ENCODE measurements at places on chromosomes 7 and 10.

- no peak for DNase-seq
Observed at GRCh38 chr10:100622946-100623345, 87.2 kb downstream of the HIF1AN start.

GRCh38 chr10:124006526-124006925, 86.9 kb downstream of the CHST15 start:
- DNase-seq = no peak

DNA sequence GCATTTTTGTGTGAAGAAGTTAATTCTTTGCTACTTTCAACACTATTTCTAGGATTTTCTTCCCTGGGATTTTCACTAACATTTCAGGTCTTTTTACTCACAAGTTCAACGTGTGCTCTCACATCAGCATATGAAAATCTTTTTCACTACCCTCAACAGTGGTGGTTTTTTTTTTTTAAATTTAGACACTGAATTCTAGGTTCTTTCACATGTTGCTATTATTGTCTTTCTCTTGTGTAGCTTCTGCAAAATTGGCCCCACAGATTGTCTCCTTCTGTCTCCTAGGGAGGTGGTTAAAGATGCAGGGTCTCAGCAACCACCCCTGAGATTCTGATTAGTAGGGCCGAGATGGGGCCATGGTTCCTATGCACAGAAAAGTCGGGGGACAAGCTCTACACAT, 165.0 kb upstream of the GPR26 start:
- no peak for DNase-seq

- no peak for DNase-seq
Observed at GRCh38 chr10:89879121-89879520, 177.7 kb downstream of the KIF20B start.

GRCh38 chr10:128078136-128078969, 47.9 kb downstream of the MKI67 start:
- DNase-seq = no peak

DNA sequence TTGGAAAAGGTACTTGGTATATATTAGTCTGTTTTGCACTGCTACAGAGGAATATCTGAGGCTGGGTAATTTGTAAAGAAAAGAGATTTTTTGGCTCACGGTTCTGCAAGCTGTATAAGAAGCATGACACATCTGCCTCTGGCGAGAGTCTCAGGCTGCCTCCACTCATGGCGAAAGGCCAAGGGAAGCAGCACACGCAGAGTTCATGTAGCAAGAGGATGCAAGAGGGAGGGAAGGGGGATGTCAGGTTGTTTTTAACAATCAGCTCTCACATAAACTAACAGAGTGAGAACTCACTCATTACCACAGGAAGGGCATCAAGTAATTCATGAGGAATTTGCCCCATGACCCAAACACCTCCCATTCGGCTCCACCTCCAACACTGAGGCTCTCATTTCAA, 484.8 kb upstream of the DPP6 start:
- DNase-seq = no peak

Data from stimulated activated CD4-positive, alpha-beta T cell treated with anti-CD3 and anti-CD28 coated beads, Interleukin-15, amount 100 ng/mL, for 1 hour (primary cell).